NCI-H510A treated with DMSO at 0.1 percent for 48 hours (cell line): ENCODE measurements at places on chromosomes 1 and 21.

DNA sequence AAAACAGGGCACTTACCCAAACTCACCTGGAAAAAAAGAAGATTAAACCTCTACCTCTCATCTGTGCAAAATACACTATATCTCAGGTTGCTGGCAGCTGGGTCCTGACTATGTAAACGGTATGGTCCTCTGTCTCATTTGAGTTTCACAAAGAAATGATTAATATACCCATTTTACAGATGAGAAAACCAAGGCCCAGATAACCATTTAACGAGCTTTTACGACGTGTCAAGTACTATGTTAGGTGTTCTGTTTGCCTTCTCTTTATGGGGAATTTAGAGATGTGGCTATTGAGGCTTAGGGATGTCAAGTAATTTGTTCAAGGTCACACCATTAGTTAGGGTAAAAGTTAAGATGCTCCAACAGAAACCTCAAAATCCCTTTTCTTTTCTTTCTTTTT lies 140.4 kb upstream of the USP24 start:
- DNase-seq: no peak

GRCh38 chr1:65904681-65905083 lies 112.0 kb downstream of the PDE4B start:
- no peak for DNase-seq

DNA sequence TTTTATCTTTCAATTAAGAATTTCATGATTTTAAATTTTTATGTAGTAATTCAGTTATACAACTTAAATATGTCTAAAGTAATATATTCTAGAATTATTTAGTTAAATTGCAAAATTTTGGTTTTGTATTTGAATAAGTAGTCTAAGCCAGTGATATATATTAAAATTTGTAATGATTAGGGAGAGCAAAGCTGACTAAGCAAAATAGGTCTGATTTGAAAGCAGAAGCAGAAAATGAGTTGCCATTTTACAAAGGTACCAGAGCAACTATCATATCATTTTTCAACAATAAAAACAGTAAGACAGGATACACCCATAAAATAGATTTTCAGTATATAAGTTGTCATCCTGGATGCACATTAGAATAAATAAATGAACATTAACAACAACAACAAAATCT lies 177.9 kb downstream of the COP1 start:
- DNase-seq: no peak

DNA sequence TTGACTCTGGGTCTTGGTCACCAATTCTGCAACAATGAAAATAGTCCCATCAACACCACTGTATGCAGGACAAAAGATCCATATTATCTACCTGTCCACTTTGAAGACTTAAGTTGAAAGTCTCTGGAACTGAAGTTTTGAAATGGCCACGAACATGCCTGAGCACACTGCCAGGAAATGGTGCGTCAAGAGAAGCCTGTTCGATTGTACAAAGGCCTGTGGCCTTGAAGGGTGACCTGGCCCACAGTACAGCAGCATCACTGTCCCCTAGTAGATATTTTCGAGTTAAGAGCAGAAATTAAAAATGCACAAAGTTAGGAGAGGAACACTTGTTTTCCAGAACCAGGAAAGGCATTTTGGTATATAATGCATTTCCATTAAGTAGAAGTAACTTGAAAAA lies 78.5 kb downstream of the BACH1 start:
- DNase-seq: no peak

- no peak for DNase-seq
These were observed 35.2 kb downstream of the LRP8 start for GRCh38 chr1:53292690-53293089.

- no peak for DNase-seq
These were observed 150.4 kb downstream of the GRIK1 start for GRCh38 chr21:29789393-29789792.

DNA sequence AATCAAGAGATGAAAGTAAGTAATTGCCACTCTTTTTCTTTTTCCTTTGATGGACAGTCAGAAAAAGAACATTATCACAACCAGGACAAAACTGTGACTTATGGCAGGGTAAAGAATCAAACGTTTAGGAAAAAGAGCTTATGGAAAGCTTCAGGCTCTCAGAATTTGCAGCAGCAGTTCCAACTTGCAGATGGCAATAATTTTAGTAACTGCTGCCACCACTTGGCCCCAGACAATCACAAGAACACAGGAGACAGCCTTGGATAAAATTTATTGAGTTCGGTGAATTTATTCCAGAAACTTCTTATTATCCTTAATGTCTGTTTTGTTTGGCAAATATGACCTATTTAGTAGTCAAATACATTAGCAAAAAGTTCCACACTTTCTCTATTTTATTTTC lies 804.4 kb downstream of the BRINP3 start:
- no peak for DNase-seq

DNA sequence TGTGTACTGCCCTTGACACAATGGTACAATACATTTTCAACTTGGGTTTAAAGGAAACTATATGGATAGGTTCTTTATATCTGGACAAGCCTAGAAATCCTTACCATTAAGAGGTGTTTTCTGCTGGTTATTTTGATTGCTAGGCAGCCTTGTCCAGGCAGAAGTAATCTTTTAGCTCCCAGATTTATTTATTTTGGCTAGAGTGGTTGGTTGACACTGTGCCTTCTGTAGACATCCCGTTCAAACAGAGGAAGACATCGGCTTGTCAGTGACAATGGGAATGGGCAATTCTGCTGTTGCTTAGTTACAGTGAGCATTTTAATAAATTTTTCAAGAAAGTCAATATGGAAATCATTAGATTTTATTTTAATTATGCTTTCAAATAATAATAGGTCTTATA lies 138.8 kb downstream of the VPS13D start:
- no peak for DNase-seq

GRCh38 chr1:221149111-221149510 lies 269.9 kb downstream of the HLX start:
- DNase-seq: no peak

DNA sequence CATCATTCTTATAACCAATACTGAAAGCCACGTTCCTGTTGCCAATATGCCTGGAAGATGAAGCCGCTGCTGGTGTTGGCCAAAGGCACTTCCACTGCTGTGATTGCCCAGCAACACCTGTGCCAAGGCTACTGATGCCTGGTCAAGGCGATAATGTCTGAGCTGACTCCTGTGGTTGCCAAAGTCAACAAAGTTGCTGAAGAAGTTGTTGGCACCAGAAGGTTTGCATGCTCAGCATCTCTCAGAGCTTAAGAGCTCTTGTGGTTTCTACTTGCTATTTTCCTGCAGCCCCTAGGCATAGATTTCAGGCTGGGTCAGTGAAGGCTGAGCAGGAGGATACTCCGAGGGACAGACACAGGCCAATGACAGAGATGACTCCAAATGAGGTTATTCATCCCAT lies 63.4 kb upstream of the RAB3GAP2 start:
- DNase-seq: peak; percentile 33

DNA sequence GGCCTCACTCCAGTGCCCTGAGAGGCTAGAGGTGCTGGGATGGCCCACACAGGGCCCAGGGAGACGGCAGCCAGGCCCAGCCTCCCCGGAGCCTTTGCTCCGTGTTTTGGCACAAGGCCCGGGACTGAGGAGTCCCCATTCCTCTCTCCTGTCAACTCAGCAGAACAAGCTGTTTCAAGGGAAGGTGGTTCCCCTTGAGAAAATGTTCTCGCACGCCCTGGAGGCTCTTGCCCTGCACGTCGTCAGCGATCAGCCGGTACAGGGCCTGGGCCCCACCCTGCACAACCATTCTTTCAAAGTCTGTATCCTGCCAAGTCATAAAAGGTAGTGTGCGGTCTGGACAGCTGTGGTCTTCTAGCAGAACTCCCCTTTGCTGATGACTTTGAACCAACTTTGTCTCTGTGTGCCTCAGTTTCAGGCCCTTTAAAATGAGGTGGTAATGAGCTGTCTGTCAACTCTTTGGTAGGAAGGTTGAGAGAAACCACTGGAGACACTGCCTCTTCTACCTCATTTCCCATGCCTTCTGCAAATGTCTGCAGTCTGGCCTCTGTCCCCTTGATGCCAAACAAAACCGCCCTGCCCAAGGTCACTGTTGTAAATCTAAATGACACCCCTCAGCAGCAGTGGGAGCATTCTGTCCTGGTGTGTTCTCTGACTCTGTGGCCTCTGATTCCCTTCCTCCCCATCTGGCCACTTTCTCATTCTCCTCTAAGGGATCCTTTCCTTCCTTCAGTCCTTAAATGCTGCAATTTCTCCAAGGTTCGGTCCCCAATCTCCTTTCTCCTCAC lies 138.6 kb upstream of the JUN start:
- DNase-seq: no peak

- peak; percentile 58 for DNase-seq
These were observed 17.6 kb upstream of the ALX3 start for GRCh38 chr1:110087812-110088738.

DNA sequence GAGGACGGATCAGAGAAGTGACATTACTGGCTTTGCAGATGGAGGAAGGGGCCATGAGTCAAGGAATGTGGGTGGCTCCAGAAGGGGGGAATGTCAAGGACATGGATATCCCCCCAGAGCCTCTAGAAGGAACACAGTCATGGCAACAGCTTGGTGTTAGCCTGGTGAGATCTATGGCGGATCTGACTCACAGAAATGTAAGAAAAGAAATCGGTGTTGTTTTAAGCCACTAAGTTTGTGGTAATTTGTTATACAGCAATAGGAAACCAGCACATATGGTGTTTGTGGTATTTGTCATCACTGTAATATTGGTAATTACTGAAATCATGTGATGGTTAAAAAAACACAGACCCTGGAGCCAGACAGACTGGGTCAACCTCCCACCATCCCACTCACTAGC lies 236.2 kb downstream of the SETD4 start:
- DNase-seq: no peak

DNA sequence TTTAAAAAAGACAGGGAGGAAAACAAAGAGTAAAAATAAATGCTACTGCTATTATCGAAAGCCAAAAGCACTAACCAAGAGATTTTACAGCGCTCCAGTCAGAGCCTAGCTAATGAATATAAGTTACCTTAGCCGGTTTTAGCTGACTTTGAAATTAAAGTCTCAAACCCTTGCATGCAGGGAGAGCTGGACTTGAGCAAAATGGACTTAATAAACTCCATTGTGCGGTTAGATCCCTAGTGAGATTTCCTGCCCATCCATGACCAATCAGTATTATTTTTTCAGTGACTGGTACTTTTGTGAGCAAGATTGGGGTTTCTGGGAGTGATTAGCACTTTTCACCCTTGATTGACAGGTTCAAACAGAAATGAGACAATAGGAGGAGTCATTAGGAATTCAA lies 333.4 kb upstream of the ADGRL2 start:
- DNase-seq: no peak

GRCh38 chr21:39346671-39347331 lies 2.1 kb downstream of the HMGN1 start:
- DNase-seq: no peak

GRCh38 chr1:43582162-43582566 lies 51.5 kb downstream of the PTPRF start:
- DNase-seq: peak; percentile 100

DNA sequence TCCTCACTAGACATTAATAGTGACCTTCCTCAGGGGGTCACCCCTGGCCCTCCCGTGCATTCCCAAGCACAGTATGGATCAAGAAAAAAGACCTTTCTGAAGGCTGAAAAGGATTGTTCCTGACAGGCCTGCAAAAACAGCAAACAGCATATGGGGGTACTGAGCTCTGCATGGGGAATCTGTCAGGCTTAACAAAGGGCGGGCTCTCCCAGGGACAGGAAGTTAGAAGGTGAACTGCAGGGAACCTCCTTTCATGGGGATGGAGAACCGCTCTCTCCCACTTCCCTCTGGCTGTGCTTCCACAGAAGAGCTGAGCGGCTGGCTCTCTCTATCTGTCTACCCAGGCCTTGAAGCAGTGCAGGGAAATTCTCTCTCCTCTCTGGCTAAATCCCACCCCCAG lies 91.7 kb downstream of the DTL start:
- DNase-seq: no peak

DNA sequence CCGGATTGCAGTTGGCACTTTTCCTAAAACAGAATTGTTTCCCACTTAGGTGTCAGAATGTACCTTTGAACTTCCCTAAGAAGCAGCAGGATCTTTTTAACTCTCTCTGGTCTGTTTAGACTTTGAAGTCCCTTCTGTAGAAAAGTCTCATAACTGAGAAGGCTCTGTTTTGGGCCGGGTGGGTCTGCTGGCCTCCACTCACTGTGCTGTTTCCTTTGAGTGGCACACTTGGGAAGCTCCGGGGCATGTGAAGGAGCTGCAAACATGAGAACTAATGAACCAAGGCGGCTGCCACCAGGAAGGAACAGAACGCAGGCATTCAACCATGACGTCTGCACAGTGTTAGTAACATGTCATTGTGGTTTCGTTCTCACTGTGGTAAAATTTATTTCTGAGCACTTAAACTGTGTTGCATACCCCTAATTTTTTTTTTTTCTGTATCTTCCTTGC lies 19.5 kb upstream of the NCMAP start:
- DNase-seq: peak; percentile 72

DNA sequence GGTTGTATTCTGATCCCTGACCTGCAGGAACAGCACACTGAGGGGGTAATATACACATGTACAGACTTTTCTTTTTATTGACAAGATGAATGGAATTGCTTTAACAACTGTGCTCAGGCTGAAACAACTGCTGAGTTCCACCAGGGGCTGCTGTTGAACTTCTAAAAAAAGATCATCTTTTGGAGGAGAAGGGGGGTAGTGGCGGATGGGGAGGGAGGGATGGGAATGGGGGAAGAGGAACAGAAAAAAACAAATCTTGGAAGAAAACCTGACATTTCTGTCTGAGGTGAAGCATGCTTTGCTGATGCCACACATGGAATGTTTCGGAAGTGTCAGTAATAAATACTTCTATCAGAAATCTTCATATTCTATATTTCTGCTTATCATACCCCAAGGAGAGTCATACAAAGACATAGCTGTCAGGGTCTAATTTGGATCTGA lies 75.0 kb downstream of the RWDD3 start:
- peak; percentile 67 for DNase-seq

GRCh38 chr1:41482001-41482765 lies 2.3 kb downstream of the EDN2 start:
- DNase-seq: peak; percentile 91

DNA sequence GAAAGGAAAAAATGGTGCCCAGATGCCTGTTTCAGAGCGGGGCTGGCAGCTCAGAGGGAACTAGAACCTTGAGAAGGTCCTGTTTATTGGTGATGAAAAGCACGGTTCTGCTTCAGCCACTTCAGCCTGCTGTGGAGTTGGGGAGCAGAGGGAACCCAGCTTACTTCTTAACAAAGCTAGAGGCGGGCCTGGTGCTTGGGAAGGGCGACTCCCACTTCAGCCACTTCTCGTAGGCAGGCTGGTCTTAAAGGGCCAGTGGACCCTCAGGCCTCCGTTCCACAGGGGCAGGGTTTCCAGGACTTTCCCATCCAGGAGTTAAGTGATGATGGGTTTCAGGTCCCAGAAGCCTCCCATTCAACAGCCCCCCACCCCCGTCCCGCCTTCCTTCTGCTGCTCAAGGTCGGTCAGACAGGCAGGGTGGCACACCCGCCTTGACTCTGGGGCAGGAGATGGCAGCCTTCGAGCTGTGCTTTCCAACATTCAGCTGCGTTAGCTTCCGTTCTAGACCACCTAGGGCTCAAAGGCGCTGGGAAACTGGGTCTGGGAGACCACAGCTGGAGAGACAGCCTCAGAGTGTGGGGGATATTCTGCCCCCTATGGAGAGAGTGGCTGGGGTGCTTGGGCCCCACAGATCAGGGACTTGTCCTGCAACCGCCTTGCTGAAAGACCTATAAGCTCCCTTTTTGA lies 3.4 kb downstream of the RUNX3 start:
- no peak for DNase-seq

GRCh38 chr1:57879700-57880099 lies 455.8 kb upstream of the DAB1 start:
- no peak for DNase-seq

- no peak for DNase-seq
These were observed 2.7 kb upstream of the TMPRSS3 start for GRCh38 chr21:42398436-42399028.
